Cardiac fibroblast (primary cell): ENCODE measurements at places on chromosomes 6 and 20.
A peak's percentile ranks its signal among the peaks of the same experiment; 100 is the strongest.

DNA sequence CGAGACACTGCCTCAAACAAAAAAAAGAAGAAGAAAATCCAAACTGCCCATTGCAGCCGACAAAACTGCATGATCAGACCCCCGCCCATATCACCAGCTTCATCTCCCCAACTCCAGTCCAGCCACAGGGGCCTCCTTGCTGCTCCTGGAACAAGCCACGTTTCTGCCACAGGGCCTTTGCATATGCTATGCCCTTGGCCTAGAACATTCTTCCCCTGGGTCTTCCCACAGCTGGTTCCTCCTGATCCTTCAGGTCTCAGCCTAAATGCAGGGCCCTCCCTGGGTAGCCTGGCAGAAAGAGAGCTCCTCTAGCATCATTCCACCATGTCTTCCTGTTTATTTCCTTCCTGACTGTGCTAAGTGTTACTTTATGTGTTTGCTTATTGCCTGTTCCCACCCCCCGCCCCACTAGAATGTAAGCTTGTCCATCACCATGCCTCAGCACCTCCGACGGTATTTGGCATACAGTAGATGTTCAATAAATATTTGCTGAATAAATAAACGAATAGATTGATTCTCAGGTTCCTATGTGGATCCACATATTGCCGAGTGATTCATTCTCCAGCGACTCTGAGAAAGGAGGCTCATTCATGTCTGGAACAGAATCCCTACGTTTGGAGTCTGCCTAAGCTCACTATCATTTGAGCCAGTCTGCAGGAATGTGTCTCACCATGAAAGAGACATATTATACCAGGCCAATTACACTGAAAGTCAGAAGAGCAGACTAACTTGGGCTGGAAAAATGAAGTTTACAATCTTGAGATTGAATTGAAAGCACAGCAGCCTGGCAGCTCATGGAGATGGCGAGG, 56.1 kb downstream of the NFATC2 start:
- DNase-seq, result no peak

- peak; percentile 78 for DNase-seq
Measured at GRCh38 chr6:152575621-152576150, 61.5 kb downstream of the SYNE1 start.

GRCh38 chr20:24406750-24407149, 62.7 kb upstream of the SYNDIG1 start:
- no peak for DNase-seq

DNA sequence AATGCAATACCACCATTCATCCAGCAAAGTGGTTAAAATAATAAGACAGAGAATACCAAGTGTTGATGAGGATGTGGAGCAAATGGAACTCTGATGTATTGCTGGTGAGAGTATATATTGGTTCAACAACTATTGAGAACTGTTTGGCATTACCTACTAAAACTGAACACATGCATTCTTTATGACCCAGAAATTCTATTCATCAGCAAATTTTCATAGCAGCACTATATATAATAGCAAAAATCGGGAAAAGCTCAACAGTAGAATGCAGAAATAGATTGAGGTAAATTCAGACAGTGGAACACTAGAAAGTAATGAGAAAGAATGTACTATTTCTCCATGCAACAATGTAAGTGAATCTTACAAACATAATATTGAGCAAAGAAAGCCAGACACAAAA, 62.2 kb upstream of the FOXP4 start:
- no peak for DNase-seq

GRCh38 chr6:16238963-16239797, 793 bp downstream of the GMPR start:
- peak; percentile 39 for DNase-seq

DNA sequence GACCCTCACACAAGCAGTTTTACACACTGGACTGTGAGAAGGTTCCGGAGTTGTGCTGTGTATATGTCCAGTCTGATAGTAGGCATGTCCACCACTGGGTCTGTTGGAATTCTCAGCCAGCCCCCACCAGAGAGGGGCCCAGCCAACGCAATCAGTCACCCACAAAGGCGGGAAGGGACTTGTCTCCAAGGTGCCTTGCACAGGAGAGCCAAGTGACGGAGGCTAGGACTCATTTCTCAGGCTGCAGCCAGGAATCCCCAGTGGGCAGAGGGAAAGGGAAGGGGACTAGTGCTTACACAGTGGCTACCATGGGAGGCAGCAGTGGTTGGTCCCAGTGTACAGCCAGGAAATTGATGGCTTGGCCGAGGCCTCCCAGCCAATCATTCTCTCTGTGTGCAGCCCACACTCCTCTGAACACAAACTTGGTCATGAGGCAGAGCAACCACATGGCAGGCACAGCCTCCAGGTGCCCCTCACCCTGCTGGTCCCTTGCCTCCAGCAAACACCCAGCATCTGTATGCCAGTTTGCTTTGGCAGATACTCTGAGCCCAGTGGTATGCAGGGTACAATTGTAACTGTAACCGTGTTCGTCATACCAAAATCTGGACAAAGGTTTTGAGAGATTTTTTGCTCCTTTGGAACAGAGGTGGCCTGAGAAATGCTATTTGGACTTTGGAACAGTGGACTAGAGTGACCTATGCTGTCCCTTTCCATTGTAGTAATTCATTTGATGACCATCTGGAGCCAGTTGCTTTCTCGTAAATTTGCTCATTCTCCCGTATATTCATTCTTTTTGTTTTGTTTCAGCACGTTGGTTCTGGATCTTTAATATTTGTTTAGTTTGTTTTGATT, 72.9 kb upstream of the MYL9 start:
- no peak for DNase-seq

DNA sequence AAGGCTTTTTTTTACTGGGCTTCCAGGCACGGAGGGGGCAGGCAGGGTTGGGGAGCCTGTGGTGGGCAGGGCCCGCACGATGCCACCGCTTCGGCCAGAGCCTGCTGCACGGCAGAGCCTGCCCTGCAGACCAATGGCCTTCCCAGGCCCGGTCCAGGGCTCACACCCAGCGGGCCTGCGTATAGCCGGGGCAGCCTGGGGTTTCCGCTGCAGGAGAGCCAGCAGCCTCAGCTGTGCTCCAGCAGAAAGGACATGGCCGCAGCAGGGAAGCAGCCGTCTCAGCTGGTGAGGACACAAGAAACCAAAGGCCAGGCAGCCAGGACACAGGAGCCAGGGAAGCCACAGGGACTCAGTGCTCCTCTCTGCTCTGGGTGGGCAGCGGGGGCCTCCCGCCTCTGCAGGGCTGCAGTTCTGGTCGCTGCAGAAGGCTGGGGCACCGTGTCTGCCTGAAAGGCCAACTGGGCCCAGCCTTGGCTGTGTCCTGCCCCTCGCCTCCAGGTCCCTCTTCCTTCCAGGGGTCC, 90.6 kb downstream of the TTLL2 start:
- no peak for DNase-seq

DNA sequence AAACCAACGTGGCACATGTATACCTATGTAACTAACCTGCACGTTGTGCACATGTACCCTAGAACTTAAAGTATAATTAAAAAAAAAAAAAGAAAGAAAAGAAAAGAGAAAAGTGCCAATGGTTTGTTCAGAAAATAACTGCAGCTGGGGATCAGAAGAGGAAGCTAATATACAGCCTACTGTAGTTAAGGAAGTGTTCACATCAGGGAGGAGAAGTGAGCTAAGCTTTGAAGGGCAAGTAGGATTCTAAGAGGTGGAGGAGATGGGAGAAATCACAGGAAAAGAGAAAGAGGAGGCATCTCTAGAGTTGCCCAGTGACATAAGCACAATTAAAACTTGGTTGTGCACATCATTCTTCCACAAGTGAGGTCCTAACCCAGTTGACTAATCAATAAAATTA, 214.4 kb upstream of the DTNBP1 start:
- DNase-seq, result no peak
